ENCODE measurements at places on chromosomes 1 and 21. TPM values are rescaled to one million over a fixed set of nuclear protein-coding genes. Genes with fewer than 3 reads are reported as not detected.

Gene MTMR11
- not detected for total RNA-seq

Gene ADGRB2
- 28.5 TPM for total RNA-seq

Gene ELAPOR1
- total RNA-seq: 0.22 TPM

Gene RAB13
- 5.8 TPM for total RNA-seq

Gene CHIA
- not detected for total RNA-seq

Gene PRELP
- not detected for total RNA-seq

Gene FCRL4
- not detected for total RNA-seq

Gene MPZL1
- total RNA-seq: 24.9 TPM

Gene RHD
- total RNA-seq: not detected

Gene GPR61
- not detected for total RNA-seq

DNA sequence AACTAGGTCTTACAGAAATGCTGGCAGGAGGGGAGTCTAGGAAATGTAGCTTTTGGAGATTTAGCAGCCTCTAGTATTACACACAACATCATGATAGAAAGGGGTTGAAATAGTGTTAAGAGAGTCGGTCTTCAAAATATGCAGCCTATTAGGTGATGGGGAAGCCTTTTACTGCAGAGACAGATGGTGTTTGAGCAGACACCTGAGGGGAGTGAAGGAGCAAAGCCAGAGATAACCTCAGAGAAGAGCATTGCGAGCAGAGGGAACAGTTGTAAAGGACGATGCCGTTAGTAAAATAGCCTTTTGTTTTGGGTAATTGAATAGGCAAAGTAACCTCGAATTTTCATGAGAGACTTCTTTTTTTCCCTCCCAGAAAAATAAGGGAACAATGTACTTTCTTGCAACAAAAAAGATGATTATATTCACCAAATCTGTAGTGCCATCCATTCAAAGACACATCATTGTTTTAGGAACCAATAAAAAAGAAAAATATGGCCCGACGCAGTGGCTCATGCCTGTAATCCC, 66.3 kb upstream of the KIF1B start:
- no peak for DNase-seq

GRCh38 chr1:16173447-16174260, 17.8 kb upstream of the EPHA2 start:
- DNase-seq: no peak

DNA sequence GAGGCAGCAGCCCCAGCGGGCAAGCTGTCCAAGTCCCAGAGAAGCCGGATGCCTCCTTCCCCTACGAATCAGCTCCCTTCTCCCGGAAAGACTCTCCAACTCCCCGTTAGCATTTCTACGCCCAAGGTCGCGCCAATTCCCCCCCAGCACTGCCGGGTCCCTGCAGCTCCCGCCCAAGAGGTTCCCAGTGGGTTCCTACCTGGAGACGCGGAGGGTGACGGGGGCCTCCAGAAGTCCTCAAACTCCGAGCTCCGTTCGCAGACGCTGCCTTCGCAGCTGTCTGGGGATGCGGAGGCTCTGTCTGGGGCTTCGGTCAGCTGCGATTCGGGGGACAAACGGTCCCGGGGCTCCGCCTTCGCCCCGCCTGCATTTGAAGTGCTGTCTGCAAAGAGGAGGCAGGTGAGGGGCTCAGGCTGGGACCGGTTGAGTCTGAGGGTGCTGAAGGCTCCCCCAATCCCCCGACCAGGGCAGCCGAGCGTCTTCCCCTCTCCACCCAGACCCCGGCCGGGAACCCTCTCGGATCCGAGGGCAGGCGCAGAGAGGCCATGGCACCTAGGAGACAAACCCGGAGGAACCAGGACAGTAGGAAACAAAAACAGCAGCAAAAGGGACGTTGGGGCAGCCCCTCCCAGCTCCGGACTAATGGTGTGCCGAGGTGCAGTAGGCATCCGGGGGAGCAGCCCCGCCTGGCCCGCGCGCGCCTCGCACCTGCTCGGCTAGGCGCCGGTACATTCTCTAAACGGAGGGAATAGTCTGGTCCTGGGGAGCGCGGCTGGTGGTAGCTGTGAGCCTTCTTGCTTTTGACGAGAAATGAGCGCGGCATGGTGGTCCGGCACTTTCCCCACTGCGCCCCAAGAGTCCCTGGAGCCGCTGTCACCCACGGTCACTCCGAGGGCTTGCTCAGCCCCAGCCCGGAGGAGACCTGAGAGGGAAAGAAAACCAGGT, 3.8 kb downstream of the GFI1 start:
- DNase-seq: peak; percentile 44

DNA sequence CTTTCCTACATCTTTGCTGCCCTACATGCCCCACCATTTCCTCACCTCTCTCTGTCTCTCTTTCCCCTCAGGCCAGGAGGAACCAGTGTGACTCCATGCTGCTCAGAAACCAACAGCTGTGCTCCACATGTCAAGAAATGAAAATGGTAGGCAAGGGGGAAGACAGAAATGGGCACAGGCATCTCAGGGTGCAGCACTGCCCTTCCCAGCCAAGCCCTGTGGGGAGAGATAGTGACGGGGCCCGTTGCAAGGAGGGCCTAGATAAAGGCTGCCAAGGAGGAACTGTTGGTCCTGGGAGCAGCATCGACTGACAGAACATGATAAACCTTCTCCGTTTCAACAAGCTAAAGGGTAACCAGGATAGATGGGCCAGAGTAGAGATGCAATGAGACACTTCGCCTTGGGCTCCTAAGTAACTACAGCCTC, 12.5 kb upstream of the PIGC start:
- DNase-seq: no peak

DNA sequence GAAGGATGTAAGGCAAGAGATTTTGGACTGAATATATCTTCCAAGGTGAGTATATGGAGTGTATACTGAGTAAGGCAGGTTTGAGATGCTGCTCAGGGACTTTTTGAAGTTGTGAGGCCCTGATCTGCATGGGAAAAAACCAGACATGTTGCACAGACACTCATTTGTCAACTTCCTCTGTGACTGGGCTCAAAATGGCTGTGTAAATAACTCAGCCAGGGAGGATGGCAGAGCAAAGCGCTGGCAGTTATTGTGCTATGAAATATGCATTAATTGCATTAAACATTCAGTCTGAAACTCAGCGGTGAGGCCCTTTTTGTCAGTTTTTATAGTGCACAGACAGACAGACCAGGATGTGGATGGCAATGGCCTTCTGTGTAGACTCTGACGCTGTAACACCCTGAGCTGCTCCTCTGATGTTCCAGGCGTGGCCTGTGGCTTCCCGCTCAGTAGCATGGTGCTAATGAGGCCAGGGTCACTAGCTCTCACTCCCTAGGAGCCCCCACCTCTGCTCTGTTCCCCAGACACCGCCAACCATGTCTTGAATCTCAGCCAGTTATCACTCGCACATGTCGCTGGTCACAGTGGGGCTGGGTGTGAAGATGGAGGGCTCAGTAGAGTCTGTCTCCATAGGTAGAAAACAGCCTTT, 307.0 kb upstream of the PROX1 start:
- DNase-seq: no peak

- peak; percentile 90 for DNase-seq
Observed at GRCh38 chr21:45820171-45821091, 161.1 kb upstream of the COL6A1 start.

DNA sequence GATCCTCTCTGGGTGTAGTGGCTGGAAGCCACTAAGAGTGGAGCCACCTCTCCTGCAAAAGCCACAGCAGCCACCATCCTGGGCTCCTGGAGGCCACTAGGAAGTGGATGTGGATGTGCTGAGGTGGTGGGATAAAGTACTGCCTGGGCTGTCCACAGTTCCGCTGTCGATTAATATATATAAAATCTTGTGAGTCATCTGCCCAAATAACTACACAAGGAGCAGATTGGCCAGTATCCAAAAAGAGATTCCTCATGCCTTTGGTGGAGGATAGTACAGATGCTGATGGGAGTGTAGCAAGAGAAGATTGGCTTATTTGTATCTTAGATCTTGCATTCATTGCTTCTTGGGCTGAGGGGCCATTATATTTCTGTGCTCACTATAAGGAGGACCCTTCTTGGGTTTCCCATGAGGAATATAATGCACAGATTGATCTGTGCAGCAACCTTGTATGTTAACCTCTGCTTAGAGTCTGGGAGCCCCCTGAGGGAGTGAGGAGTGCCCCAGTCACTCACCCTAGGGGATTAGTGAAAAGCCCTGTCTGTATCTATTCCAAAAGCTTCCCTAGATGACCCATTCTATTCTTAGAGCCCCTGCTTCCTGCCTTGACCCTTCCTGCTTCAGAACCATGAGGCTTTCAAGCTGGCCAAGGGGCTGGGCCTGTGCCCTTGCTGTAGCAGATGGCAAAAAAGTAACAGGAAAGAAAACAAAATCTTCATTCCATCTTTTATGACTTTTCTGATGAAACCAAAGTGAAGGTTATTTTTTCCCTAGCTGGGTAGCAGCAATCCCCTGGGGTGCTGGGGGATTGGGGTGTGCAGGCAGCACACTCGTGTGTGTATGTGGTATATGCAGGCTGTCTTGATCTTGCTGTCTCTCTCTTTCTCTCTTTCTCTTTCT, 31.7 kb downstream of the RCSD1 start:
- peak; percentile 55 for DNase-seq

- DNase-seq: no peak
Observed at GRCh38 chr1:210236386-210236839, 3.8 kb downstream of the SERTAD4 start.

DNA sequence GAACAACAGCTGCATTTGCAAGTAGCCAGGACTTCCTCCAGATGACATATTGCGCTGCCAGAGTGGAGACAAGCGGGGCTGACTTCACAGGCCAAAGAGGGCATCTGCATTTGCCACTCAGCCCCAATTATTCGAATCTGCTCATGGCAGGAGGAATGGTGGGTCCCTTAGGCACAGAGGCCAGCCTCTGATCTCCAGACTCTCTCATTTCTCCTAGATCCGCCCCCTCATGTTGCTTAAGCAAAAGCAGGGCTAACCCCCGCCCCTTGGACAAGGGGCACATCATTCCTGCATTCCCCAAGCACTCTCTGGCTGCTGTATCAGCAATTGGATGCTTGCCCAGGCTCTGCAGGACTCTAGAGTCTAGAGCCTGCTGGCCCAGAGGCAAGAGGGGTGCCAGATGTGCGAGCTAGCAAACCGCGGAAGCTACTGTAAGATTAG, 262.4 kb downstream of the ST6GALNAC3 start:
- DNase-seq: no peak

- peak; percentile 87 for DNase-seq
Observed at GRCh38 chr1:234322979-234323378, 50.3 kb upstream of the COA6 start.

GRCh38 chr1:112298558-112298957, 97.5 kb upstream of the CTTNBP2NL start:
- DNase-seq: peak; percentile 83

DNA sequence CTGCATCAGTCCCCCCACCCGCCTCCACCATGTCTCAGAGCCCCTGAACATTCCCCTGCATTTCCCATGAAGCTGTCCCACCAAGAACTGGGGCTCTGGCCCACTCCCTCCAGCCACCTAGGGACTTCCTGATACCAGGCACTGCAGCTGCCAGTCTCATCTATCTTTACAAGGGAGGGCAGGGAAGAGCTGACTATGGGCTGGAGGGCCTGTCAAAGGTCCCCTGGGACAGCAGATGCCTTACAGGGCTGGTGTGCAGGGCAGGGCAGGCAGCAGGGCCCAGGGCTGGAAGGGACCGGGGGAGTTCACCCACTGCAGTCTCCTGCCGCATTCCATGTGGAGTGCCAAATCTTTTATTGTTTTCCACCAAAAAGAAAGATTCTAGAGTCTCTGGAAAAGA, 17.6 kb downstream of the SHISA4 start:
- DNase-seq: no peak

- DNase-seq: no peak
Observed at GRCh38 chr1:161492827-161493226, 12.4 kb upstream of the FCGR2A start.

GRCh38 chr21:46149205-46149901, 6.0 kb downstream of the FTCD start:
- DNase-seq: no peak

DNA sequence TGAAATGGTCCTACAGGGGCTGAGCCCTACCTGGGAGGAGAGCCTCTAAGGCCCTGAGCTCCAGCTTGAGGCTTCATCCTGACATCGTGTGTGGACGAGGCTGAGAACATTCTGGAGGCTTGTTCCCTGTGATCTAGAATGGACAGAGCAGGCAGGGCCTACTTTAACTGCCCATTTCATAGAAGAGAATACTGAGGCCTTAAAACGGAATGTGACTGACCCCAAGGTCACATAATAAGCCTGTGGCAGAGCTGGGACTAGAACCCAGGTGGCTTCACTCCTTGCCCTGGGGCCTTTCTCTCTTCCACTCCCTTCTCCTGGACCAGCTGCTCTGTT, 6.0 kb upstream of the SDC3 start:
- no peak for DNase-seq

- DNase-seq: no peak
Observed at GRCh38 chr21:34034369-34035014, 38.9 kb upstream of the MRPS6 start.

GRCh38 chr1:65153635-65154034, 5.6 kb downstream of the AK4 start:
- DNase-seq: no peak

GRCh38 chr1:50271337-50271736, 151.9 kb downstream of the DMRTA2 start:
- no peak for DNase-seq

DNA sequence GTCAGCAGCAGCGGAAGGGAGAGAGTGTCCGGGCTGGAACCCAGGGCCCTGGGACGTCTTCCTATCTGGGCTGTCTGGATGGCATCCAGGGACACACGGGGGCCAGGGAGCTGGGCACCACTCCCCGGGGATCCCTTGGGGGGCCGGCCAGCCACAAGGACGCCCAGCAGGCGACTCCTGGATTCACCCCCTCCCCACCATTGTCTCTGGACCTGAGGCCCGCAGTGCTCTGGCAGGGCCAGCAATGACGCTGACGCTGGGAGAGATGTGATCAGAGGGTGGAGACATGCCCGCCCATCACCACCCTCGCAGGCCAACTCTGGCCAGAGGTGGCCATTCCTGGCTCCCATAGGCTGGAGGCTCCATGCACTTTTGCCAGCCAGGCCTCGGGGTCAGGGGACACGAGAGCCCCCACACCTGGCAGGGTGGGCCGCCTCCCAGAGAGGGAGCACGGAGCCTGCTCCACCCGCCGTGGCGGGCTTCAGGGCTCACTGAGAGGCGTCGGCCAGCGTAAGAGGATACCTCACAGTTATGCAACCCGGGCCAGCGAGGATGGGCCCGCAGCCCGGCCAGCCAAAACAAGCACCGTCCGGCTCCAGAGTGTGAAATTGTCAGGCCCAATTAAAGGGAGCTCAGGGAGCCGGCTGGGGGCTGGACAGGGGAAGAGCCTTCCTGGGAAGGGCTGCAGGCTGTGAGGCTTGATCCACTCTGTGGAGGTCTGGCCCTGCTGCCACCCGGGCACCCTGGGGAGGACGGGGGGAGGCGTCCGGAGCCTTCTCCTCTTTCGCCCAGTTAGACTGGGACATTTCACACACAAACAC, 10.3 kb downstream of the ACTRT2 start:
- no peak for DNase-seq

DNA sequence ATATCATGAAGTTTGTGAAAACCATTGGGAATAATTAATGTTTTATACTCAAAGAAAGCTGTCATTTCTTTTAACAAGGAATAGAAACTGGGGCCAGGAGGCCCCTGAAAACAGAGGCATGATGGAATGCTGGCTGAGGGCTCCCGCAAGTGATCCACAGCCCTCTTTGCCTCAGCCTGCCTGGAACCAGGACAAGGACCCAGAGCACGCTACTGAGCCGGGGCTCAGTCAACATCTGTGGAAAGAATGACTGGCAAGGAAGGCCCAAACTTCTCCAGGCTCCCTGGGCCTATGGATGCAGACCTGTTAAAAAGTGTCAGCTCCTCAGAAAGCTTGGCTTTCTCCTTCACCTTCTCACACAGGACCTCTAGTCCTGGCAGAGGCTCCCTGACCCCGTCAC, 32.6 kb downstream of the COLGALT2 start:
- no peak for DNase-seq

- DNase-seq: no peak
Observed at GRCh38 chr1:104196136-104196535, 446.4 kb downstream of the AMY1C start.
